T-helper 1 cell (primary cell): ENCODE measurements at places on chromosomes 4 and X.

- no peak for DNase-seq
These were observed 5.7 kb upstream of the CXXC4 start for GRCh38 chr4:104500442-104500841.

GRCh38 chr4:176563591-176563990 lies 229.1 kb downstream of the VEGFC start:
- no peak for DNase-seq

GRCh38 chr4:121654738-121655137 lies 42.0 kb downstream of the ANXA5 start:
- DNase-seq = no peak

- DNase-seq = no peak
These were observed 626.5 kb upstream of the CPEB2 start for GRCh38 chr4:14375816-14376215.

DNA sequence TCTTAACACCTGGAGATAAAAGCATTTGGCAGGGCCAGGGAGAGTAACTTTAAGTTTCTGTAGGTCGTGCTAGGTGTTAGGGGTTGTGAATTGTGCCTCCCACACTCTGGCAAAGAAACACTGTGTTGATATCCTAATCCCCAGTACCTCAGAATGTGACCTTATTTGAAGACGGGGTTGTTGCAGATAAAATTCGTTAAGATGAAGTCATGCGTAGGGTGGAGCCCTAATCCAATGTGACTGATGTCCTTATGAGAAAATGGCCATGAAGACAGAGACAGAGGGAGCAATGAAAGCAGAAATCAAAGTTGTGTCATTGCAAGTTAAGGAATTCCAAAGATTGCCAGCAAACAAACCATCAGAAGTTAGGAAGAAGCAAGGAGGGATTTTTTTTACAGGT lies 40.5 kb upstream of the BBS12 start:
- DNase-seq = no peak

DNA sequence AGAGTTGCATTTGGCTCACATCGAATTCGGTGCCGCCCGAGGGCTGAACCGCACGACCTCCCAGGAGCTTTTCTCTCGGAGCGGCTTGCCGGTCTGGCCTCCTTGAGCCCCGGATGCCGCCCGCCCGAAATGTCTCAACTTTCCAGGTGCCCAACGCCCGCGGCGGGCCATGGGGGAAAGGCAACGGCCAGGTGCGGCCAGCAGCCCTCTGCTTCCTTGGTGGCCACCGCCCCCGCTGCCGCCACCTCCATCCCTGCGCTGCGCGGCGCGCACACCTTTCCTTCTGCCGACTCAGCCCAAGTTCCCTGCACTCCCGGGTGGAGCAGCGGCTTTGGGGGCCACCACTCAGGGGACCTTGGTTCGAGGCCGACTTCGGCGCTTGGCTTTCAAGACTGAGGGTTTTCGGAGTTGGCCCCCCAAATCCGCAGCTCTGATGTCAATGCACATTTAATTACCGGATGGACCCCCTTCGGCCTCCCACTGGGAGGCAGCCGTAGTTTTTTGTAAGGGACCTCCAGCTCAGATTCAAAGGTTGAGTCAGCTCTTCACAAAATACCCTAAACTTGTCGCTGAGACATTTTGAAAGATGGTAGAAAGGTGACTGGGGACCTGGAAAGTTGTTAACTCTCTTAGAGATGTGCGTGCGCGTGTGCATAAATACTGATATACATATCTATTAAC lies 1.1 kb downstream of the AFF2 start:
- DNase-seq = no peak

DNA sequence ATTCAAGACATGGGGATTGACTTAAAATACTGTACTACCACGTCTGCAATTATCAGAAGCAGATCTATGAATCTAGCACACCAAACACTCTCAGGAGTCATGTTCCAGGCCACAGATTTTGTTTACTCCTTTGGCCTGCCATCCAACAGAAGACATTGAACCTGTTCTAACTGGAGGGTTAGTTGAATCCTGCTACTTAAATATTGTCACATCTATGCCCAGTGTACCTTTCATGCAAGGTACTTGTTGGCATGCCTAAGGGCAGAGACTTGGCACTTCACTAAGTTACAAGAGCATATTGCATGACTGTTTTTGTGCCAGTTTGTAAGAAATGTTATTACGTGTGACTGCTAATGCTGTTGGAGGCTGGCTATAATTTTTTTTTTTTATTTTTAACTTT lies 126.9 kb upstream of the BCOR start:
- no peak for DNase-seq

DNA sequence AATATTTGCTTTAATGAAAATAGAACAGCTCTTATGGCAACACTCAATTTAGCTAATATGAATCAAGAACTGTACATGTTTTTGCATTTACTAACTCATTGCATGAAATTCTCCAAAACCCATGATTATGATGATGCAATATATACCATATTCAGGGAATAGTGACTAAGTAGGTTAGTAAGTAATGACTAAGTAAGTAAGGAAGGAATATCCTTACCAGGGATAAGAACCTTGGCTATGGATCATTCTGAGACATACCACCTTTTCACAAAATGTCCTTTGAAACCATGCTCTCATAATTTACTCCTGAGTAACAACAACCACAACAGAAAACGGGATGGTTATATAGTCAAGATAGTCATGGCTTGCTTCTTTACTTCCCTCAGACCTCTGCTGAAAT lies 1513.0 kb downstream of the STIM2 start:
- no peak for DNase-seq

GRCh38 chrX:38699121-38699520 lies 102.1 kb upstream of the MID1IP1 start:
- DNase-seq = no peak

DNA sequence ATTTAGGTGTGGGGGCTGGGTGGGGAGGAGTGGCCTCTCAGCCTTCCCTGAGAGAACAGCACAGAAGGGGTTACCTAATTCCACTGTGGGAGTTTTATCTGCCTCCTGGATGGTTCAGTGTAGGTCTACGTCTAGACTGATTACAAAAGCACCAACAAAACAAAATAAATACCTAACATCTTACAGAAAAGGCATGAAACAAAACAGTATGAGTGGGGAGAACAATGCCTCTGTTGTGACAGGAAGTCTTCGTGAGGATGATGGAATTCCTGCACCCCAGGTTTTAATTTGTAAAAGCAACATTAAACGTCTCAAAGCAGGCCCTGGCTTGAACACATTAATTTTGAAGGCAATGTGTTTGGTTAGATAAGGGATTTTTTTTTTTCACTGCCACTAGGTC lies 112.1 kb upstream of the GPC4 start:
- no peak for DNase-seq

DNA sequence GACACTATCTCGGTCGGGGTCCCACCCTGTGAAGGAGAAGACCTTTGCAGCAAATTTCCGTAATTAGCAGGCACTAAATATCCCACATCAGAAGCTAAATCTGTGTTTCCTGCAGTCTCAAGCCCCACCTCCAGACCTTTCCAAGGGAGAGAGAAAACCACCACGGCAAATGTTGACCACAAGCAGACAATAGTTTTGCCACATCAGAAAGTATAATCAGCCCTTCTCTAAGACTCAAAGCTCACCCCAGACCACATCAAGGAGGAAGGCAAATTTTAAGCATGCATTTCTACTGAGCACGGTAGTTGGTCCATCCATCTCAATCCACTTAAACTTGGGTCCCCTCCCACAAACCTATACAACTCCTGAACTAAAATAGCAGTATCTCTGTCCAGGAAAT lies 398.5 kb downstream of the GPM6A start:
- no peak for DNase-seq

DNA sequence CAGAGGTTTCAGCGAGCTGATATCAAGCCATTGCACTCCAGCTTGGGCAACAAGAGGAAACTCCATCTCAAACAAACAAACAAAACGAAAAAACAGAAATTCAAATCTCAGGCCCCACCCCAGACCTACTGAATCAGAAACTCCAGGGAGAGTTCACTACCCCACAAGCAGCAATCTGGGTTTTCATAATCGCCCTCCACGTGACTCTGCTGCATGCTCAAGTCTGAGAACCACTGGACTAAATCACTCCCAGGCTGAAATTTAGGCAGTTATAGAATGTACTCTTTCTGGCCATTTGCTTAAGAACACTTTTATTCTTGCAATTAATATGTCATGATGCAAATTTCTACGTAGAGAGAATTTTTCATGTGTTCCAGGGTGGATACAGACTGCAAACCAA lies 287.3 kb downstream of the USP46 start:
- no peak for DNase-seq

- no peak for DNase-seq
These were observed 1.4 kb upstream of the ZFX start for GRCh38 chrX:24148121-24148520.

DNA sequence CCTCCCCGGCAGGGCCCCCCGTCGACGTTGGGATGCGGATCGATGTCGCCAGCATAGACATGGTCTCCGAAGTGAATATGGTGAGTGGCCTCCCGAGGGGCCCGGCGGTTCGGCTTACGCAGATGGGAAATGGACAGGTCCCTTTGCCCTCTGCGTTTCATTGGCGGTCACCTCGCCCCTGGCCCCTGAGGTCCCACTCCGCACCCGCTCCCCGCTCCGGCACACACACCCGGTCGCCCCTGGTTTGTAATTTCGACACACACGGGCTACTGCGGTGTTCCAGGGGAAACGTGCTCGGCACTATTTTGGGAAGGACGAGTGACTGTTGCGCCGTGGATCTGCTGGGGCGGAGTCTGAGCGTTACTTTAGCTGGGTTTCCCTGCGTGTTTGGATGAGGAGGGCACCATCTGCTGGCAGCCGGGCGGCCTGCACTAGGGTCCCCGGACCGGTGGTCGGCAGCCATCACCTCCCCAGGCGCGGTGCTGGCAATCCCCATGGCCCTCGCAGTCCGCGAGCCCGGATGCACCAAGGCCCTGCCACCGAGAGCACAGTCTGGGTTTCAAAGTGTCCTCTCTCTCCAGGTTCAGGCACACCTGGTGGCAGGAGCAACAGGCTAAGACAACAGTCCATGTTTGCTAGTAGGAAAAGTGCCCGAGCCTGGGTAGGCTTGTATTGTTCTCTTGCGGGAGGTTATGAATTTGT lies 1.2 kb downstream of the GABRB1 start:
- no peak for DNase-seq

DNA sequence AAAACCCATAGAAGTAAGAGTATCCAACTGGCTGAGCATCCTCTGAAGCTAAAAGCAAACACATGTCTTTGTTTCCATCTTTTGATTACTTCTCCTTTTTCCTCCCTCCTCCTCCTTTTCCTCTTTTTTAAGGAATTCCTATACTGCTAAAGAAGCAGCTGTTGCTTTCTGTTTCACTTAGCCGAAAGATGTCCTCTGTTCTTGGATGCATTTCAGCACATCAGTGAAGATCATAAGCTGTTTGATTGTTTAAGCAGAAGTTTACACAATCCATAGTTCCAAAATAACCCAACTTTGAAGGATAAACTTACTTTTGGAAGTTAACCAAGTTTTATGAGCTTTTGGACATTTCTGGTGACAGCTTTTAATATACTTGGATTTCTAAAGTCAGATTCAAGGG lies 55.1 kb upstream of the TNIP3 start:
- no peak for DNase-seq

GRCh38 chrX:103754401-103754800 lies 22.2 kb upstream of the PLP1 start:
- no peak for DNase-seq

- no peak for DNase-seq
These were observed 3.3 kb downstream of the RADX start for GRCh38 chrX:106615041-106615440.

GRCh38 chr4:1492651-1493539 lies 86.7 kb upstream of the NKX1-1 start:
- DNase-seq = no peak

GRCh38 chr4:48939785-48940184 lies 33.2 kb upstream of the OCIAD2 start:
- DNase-seq = no peak

DNA sequence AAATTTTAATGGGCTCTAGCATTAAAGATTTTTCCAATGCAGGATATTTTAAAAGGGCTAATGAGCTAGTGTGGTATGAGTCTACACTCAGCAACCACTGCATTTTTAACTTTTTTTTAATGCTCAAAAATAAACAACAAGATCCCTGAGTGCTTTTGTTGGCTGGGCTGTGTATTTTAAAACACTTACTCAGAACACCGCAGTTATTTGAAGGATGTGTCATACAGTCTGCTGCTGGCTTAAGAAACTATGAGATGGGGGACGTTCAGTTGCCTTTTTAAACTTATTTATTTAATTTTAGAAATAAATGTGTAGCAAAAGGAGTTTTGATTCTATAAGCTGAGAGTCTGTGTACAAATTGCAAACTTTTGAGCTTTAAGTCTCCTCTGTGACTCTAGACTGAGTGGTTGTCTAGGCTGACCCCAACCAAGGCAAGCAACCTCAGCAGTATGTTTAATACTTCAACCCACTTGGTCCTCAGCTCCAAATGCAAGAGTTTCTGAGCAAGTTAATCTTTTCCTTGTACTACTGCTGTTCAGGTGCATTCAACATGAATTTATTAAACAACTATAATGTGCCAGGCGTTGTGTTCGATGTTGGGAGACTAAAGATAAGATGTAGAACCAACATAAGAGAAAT lies 278.6 kb upstream of the DIPK2B start:
- DNase-seq = no peak

- no peak for DNase-seq
These were observed 88.5 kb upstream of the DHX15 start for GRCh38 chr4:24672880-24673279.

DNA sequence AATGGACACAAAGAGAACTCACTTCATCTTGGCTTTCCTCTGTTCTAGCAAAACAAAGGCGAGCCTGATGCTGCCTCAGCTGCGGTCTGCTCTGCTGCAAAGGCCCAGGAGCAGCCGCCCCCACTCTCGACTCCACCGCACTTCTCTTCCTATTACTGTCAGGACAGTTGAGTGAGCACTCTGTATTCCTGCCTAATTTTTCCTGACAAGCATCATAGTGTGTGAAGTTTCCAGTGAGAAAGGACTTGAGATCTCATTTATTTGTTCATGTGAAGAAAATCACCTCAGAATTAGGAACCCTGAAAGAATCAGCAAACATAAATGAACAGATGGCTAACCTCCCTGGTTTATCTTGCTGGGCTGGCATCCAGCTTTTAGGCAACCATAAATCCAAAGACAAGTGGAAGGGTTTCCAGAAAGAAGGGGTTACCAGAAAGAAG lies 15.6 kb downstream of the SCARB2 start:
- no peak for DNase-seq

GRCh38 chr4:118942465-118942864 lies 53.8 kb downstream of the SYNPO2 start:
- DNase-seq = no peak

- no peak for DNase-seq
These were observed 146.1 kb downstream of the SHOX start for GRCh38 chrX:776529-777230.

DNA sequence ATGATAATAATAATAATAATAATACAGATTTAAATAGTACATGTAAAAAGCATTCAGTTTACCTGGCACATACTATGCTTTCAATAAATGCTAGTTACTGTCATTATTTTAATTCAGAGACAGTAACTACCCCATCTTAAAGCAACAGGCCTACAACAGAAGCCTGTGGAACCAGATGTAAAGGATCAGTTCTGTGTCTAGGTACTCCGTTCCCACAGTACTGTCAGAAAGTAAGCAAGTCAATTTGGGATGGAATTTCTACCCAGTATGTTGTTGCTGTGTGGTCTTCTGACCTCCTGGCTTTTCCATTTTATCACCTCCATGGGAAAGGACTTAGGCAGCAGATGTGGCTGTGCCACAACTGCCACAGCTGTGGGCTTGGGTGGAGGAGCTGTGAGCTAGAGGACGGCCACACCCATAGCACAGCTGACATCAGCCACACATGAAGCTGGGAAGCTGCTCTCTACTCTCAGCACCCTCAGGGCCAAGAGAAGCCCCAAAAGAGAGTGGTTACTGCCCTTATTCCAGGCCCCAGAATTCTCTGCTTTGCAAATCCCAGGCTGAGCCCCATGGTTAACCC lies 102.8 kb downstream of the CBR4 start:
- no peak for DNase-seq
